ENCODE measurements at places on chromosomes 2 and 18. TPM values are rescaled to one million over a fixed set of nuclear protein-coding genes. Genes with fewer than 3 reads are reported as not detected.

Gene CAPN14
- polyA plus RNA-seq = 0.05 TPM

DNA sequence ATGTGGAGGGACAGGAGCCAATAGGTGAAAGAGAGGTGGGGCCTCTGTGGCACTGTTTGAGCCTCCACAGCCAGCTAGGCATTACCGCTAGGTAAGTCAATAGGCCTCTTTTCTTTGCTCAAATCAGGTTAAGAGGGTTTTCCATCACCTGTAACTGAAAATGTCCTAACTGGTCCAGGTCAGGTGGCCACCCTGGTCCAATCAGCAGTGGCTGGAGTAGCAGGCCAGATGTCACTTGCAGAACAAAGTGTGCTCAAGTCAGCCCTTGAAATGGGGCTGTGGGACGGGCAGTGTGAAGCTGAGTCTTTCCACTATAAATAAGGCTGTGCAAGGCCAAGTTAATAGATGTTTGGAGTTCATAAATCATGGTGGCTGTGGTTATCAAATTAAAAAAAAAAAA lies 20.9 kb downstream of the FBXO36 start:
- DNase-seq = no peak

GRCh38 chr2:201975964-201976612 lies 57.6 kb upstream of the FZD7 start:
- DNase-seq = no peak

GRCh38 chr2:224320660-224321059 lies 81.2 kb downstream of the FAM124B start:
- DNase-seq = no peak

DNA sequence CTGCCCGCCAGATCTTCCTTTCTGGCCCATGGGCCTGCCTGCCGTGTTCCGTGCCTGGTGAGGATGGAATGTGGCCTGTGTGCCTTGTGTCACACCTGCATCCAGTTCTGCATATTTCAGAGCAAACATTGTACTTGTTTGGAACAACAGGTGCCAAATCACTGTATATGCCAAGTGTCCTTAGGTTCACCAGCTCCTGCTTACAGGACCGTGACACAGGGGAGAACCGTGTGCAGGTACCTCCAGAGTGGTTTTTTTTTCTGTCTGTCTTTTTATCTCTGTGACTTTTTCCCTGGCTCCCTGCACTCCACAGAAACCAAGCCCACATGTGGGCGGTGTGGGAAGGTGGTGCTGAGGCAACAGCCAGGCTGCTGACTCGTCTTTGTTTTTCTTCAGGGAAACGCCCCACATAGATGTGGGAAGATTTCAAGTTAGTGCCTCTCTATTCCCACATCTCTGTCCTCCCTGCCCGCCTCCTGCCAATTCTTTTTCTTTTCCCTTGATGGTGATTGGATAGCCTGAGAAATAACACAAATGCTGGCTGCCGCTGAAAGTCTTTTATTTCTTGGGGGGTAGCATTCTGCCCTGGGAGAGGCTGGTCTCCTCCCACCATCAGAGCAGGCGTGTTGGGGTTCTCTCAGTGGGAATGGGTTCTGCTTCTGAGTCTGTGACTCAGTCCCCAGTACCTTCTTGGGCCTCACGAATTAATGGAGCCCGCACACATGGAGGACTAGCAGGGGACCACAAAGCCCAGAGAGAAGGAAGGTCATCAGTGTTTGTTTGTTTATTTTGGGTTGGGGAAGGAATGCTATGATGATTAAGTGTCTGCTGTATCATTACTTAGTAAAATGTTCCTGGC lies 21.4 kb downstream of the GRHL1 start:
- no peak for DNase-seq

Data from ovary (tissue), 10 donors.